ENCODE measurements at places on chromosomes 5 and 9.
A peak's percentile ranks its signal among the peaks of the same experiment; 100 is the strongest.

- peak; percentile 83 for DNase-seq
Measured at GRCh38 chr5:126462239-126463014, 39.2 kb downstream of the GRAMD2B start.

GRCh38 chr5:135715267-135716055, 119.0 kb upstream of the SLC25A48 start:
- no peak for DNase-seq

DNA sequence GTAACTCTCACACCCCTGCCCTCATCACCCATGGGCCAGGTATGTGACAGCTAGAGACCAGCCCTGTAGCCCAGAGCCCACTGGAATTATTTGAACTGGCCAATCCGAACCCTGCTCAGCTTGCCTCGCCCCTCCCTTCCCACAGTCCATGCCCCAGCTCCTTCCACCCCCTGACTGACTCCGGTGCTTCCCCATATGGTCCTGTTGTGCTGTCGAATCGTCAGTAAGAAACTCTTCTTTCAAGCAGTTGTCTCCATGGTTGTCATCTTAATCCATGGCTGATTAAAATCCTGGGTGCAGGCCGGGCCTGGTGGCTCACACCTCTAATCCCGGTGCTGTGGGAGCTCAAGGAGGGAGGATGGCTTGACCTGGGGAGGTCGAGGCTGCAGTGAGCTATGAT, 118.5 kb downstream of the COL23A1 start:
- DNase-seq: no peak

- peak; percentile 8 for DNase-seq
Measured at GRCh38 chr9:88587182-88587581, 52.2 kb downstream of the NXNL2 start.

DNA sequence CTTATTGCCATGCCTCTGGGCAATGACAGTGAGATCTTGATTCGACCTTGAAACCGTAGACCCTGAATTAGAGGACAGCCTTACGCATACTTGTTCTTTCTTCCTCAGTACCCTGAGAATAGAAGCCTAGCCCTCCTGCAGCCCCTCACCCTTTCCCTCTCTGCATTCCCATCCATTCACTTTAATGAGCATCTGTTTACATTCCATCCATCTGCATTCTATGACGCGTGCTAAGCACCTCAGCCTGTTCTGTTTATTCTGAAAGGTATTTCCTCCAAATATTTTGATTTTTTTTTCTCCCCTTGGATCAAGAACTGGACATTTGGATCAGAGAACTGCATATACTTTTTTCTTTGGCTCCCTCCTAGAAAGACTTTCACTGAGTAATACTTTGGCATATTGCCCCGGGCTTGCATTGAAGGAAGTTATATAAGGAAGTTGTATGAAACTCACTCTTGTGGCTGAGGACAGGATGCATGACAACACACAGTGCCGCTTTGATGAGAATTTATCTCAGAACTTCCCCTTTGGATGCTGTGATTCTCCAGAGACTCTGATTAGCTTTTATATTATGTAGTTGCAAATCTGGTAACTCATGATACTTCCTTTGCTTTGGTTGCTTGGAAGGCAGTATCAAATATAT, 15.7 kb downstream of the TMEM8B start:
- DNase-seq: peak; percentile 94

DNA sequence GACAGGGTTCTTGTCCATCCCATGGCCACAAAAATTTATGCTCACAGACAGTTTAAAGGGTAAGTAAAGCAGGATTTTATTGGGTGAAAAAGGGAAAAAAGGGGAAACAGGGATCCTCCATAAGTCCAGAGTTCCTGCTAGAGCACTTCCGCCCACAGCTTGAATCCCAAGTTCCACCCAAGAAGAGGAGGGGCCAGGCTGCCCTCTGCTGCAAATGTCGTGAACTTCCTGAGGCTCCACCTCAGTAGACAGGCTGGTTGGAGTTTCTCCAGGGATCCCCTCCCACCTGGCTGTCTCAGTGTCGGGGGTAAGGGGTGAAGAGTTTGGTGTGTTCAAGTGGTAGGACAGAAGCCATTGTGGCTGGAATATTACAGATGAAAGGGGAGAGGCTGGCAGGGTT, 275.0 kb upstream of the SGCD start:
- DNase-seq: no peak

DNA sequence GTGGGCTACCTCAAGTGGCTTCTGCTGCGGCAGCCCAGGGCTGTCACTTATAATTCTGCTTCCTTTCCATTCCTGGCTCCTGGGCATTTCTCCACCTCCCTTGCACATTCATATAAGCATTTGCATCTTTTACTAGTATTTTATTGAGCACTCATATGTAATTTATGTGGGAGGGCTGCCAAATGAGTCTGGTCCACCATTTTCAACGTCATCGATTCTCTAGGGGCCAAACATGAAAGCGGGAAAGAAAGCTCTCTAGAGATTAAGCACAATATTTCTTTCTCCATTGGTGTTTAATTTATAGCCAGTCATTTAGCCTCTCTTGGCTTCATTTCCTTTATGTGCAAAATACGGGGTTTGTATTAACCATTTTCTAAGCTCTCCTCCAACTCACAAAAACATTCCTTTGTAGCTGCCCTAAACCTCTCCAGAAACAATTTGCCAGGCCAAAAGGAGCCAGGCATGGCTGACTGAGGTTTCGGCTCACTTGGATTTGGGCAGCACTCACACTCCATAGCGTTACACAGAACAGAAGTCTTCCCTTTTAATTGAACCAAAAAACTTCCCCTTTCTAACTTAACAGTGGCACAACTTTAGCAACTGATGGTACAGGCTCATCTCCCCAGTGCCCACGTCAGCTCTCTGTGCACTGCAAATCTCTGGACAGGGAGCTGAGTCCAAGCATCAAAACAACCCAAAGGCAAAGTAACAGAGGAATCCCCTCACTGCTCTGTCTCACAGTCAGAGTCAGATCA, 183.5 kb downstream of the ROR2 start:
- no peak for DNase-seq

- peak; percentile 77 for DNase-seq
Measured at GRCh38 chr9:91758491-91758981, 191.5 kb downstream of the ROR2 start.

DNA sequence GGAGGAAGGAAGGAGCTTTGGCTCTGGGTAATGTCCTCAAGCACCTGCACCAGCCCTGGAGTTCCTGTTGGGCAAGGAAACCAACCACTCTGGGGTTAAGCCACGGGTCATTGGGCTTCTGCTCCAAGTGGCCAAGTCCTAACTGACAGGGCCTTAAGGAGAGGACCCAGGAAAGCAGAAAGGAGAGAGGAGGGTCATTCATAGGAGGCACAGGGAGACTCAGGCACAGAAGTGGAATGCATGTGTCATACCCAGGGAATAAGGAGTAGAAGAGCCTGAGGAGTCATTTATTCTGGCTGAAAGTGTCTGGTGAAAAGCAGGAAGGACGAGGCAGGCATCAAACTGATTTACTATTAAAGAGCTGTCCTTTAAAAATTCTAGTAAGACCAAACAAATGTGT, 129.2 kb downstream of the DMRT2 start:
- DNase-seq: no peak

- no peak for DNase-seq
Measured at GRCh38 chr9:124017929-124018729, 6.6 kb downstream of the LHX2 start.
